Progenitor cell of endocrine pancreas (in vitro differentiated cells): ENCODE measurements at places on chromosomes 3 and 15. TPM values are rescaled to one million over a fixed set of nuclear protein-coding genes. Genes with fewer than 3 reads are reported as not detected.

DNA sequence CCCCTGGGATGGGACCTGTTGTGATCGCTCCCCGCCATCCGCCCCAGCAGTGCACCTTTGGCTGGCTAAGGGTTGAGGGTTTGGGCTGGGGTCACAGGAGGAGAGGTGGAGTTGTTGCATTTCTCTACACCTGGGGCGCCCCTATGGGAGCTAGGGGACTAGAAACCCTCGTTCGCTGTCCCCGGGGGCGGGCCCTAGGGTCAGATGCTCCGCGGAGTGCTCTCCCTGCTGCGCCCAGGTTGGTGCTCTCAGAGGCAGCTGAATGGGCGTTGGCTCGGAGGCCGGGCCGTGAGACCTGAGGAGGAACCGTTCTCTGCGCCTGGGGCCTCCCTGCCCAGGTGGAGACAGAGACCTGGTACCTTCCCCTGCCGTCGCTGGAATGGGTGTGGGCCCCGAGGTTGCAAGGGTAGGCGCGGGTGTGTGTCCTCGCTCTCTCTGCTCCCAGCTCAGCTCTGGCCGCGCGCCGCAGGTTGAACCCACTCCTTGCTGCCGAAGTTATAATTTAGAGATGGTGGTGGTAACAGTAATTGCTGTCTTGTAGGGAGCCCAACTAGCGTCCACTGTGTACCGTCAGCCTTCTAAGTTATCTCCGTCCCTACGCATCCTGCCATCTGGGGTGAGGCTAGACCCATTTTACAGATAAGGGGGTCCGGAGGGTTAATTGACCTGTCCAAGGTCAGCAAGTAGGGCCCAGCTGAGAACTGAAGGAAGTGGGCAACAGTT, 965 bp downstream of the FLNB start:
- peaks cover 25% of the 10 kb centered on the region for H3K4me1 ChIP-seq
- DNase-seq, result peak; percentile 26
- H3K27me3 ChIP-seq, result no peaks in the 10 kb centered on the region
- no peaks in the 10 kb centered on the region for H3K36me3 ChIP-seq
- peak overlapping the region; percentile 17 for H3K27ac ChIP-seq
- H3K4me3 ChIP-seq, result peak overlapping the region; percentile 92

- peak overlapping the region; percentile 93 for H3K27ac ChIP-seq
- peaks cover 64% of the 10 kb centered on the region for H3K4me1 ChIP-seq
- peaks cover 16% of the 10 kb centered on the region for H3K36me3 ChIP-seq
- no peaks in the 10 kb centered on the region for H3K27me3 ChIP-seq
- H3K4me3 ChIP-seq, result no peak overlapping the region
Measured at GRCh38 chr3:172142051-172142863, 102.9 kb downstream of the FNDC3B start.

DNA sequence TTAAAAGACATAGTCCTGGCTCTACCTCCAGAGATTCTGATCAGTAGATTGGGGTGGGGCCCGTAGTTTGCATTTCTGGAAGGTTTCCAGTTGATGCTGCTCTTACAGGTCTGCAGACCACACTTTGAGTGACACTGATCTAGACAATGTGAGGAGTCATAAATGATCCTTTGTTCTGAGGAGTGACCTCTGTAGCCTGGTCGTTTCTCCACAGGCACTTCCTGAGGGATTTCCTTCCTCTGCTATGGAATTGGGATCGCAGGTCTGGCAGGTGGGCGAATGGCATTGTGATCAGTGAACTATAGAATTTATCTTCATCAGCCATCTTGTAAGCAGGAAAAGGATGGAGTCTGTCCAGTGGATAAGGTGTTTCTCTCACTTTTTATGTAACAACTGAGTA, 5.5 kb downstream of the GFM1 start:
- H3K27me3 ChIP-seq, result no peaks in the 10 kb centered on the region
- peaks cover 6% of the 10 kb centered on the region for H3K4me1 ChIP-seq
- DNase-seq, result no peak

GRCh38 chr3:52013802-52014598, 18.3 kb upstream of the RPL29 start:
- no peaks in the 10 kb centered on the region for H3K4me1 ChIP-seq
- H3K27me3 ChIP-seq, result peaks cover 3% of the 10 kb centered on the region
- DNase-seq, result no peak
- no peak overlapping the region for H3K27ac ChIP-seq
- no peak overlapping the region for H3K4me3 ChIP-seq

Gene SCN5A
- 1.7 and 4.2 TPM in 2 replicates for total RNA-seq

Gene PLCH1
- 13.6 and 14.2 TPM in 2 replicates for total RNA-seq
